ENCODE measurements at places on chromosomes 11 and 22.

DNA sequence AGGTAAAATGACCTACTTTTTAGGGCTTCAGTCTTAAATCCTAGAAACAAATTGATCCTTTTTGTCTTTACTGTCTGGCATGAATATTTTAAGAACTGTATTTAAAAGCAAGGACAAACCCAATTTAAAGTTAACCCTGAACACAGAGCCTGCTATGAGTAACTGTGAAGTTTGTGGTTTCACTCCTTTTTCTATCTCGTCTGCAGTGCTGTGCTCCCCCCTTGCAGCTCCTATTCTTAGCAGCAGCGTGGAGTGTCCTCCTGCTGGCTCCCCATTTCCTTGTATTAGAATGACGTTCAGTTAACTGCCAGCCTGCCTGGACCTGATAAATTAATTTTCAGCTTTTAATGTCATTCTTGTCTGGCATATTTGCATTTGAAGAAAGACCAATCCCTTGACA is 40.0 kb upstream of the LRRC4C start:
- DNase-seq, result no peak

DNA sequence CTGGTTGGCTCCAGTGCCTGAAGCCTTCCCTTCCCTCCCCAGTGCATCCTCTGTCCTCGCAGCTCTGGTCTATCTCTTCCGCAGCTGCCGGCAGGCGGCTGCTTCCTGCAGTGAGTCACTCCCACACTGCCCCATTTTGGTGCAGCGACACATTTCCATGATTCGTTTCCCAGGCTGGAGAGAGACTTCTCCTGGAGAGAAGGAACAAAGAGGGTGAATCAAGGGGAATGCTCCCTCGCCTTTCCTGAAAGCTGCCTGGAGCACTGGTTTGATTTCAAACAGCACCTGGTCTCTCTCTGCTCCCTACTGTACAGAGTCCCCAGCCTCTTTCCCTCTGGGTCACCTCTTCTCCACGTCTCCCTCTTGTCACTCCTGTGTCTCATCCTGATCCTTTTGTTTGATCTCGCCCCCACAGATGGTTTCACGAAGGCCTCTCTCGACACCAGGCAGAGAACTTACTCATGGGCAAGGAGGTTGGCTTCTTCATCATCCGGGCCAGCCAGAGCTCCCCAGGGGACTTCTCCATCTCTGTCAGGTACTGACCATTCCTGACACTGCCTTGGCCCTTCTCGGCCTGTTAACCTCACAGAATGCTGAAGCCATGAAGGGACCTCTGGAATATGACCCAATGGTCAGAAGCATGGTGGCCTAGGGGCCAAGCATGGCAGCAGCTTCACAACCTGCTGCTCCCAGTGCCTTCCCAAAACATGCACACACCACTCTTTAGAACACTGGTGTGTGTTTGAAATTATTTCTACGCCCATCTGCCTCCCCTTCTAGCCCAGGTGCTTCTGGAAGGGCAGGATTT is at the start of gene TMA7B:
Gene TMA7B (plus strand): TSS at position 758 of the 808 bp plus-strand sequence. CDS start 3,978 bp downstream, outside the sequence.
- DNase-seq, result peak; percentile 31

DNA sequence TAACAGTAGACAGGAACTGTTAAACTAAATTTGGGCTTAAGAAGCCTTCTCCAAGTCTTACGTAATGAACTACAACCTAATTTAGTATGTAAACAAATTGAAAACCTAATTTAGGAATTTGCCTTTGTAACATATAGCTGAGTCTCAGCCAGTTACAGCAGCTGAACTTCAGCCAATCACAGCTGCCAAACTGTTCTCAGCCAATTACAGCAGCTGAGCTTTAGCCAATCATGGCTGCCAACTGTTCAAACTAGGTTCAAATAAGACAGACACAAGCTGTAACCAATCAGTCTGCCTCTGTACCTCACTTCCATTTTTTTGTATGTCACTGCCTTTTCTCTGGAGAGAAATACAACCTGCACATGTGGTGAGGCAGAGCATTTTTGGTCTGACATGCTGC is 95.0 kb upstream of the CD44 start:
- peak; percentile 45 for DNase-seq

DNA sequence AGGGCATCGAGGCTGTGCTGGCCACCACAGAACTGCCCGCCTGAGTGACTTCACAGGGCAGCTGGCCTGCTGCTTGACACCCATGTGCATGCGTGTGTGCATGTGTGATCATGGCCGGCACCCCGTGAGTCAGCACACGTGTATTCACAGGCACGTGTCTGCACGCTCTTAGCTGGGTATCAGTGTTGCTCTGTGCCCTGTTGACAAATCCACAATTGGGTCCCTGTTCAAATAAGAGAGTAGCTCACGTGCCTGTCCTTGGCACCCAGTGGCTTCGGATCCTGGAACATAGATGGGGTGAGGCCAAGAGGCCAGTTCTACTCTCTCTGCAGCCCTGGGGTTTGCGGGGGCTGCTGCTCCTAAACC is 14.0 kb downstream of the B3GAT1 start:
- no peak for DNase-seq

DNA sequence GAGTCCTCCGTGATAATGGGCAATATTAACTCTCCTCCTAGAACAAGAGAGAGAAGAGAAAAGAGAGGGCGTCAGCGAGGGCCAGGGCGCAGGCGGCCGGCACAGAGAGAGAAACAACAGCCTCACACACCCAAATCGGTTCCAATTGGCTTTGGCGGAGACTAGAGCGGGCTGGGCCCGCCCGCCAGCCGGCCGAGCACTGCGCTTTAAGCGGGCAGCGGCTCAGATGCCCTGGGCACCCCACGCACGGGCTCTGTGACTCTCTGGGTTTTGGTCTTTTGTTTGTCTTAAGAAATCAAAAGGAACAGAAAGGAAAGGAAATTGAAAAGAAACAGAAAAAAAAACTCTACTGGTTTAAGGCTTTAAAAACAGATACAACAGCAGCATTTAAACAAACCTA is 17.0 kb downstream of the SLC22A12 start:
- no peak for DNase-seq

- no peak for DNase-seq
Observed at GRCh38 chr11:88355887-88356286, 18.4 kb upstream of the CTSC start.
